ENCODE measurements at places on chromosomes 3 and 15.

DNA sequence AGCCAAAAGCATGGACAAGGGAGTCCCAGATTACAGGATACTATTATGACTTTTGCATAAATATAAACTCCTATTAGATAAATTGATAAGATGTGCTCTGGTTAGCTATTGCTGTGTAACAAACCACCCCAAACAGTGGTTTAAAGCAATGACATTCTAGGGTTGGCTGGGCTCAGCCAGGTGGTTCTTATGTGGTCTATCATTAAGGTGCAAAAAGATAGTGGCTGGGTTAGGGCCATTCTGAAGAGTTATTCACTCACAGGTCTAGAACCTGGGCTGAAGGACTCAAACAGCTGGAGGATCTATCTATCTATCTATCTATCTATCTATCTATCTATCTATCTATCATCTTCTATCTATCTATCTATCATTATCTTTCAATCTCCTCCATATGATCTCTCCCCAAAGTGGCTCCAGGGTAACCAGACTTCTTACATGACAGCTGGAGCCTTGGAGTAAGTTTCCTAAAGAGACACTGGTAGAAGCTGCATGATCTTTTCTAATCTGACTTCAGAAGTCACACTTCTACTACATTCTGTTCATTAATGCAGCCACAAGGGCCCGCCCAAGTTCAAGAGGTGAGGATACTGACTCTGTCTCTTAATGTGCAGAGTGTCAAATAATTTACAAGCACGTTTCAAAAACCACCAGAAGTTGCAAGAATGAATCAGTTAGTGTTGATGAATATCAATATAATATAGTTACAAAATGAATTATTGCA lies 74.9 kb upstream of the XCR1 start:
- DNase-seq: no peak

- DNase-seq: no peak
Measured at GRCh38 chr3:10907262-10907661, 85.3 kb upstream of the SLC6A1 start.

DNA sequence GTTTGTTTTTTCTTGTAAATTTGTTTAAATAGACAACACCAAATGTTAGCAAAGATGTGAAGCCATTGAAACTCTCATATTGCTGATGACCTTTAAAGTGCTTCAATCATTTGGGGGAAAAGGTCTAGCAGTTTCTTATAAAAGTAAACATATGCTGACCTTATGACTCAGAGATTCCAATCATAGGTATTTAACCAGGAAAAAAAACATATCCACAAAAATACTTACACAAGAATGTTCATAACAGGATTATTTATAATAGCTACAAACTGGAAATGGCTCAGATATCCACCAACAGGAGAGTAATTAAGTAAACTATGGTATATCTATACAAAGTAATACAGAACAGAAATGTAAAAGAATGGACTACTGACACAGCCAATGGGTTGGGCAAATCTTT lies 27.1 kb upstream of the RORA start:
- no peak for DNase-seq

DNA sequence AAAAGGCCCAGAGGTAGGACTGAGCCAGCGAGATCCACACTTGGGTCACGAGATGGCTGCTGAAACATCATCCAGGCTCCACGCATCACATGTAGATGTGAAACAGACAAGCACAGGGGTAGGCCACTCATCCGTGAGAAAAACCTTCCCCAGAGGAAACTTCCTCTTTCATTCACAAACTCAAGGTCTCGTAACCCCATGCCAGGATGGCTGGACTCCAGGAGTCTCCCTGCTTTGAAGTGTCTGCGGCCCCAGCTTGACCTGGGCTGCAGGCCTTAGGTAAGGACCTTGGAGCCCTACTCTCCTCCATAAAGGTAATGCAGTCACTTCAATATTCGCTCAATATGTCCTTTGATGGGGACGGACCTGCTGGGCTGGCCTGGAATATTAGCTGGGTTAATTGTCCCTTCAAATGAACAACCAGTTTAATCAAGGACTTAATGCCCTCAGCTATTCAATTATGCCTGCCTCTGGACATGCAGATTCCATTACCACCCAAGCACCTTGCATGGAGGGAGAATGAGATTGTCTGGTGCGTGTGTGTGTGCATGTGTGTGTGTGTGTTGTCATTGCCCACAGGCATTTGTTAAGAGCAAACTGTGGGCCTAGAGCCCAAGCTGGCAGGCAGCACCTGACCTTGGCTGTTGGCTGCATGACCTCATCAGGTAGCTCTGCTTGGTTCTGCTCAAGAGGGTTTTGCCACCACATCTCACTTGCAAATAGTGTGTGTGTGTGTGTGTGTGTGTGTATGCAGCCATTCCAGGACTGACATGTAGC lies 186.9 kb upstream of the TLE3 start:
- DNase-seq: no peak

DNA sequence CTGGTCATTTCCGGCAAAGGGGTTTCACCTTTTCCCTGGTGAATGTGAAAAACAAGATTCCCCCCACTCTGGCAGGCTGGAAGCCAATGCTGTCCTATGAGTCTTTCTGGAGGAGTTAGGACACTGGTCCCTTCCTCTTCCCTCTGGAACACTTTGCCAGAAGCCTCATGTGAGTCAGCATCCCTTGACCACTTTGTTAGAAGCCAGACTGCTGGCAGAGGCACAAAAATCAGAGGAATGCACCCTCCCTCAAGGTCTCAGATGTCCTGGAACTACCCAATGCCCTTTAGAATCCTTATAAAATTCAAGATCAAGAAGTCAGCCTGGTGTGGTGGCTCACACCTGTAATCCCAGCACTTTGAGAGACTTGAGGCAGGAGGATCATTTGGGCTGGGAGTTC lies 26.6 kb downstream of the ITGB5 start:
- DNase-seq: no peak

DNA sequence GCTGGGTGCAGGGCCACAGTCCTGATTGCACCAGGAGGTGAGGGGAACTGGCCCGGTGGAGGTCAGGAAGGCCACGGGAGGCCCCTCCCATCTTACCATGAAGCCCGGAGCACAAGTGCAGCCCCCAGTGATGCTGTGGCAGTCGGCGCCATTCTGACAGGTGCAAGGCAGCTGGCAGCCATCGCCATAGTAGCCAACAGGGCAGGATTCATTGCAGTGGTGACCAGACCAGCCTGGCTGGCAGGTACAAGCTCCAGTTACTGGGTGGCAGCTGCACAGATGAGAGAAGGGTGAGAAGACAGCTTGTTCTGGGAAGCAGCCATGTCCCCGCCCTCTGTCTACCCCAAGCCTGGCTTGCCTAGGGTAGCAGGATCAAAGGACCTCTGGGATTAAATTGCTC lies 88.2 kb downstream of the RAB11A start:
- no peak for DNase-seq

DNA sequence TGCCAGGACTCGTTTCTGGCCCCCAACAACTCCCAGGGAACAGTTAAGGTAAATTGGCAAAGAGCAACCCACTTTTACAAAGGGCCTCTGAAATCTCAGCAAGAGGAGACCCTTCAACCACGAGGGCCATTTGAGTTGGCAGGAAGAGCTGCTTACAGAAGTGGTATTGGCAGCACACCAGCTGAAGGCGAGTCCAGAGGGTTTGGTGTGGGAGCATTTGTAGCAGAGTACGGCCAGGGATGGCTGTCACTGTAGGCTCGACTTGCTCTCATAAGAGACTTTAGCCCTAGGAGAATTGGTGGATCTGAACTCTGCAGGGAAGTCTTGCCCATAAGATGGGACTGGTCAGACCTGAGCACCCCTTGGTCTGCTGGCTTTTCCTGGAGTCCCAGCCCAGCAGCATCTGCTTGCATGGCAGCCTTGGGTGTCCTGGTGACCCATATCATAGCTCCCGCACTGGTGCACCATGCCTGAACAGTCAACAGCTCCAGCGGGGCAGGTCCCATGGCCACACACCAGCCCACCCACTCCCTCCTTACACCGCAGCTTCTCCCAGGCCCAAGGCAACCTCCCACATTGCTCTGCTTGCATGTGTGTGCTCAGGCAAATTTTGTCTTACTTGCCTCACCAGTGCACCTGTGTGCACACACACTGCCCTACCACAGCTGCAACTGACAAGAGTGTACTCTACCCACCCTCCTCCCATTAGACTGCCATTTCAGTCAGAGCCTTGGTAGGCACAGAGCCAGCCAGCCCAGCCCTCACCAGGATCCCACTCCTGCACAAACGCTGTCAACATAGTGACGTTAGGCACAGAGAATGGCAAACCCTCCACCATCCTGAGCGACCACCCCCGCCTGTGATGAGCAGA lies 861.6 kb upstream of the DPPA4 start:
- DNase-seq: no peak

DNA sequence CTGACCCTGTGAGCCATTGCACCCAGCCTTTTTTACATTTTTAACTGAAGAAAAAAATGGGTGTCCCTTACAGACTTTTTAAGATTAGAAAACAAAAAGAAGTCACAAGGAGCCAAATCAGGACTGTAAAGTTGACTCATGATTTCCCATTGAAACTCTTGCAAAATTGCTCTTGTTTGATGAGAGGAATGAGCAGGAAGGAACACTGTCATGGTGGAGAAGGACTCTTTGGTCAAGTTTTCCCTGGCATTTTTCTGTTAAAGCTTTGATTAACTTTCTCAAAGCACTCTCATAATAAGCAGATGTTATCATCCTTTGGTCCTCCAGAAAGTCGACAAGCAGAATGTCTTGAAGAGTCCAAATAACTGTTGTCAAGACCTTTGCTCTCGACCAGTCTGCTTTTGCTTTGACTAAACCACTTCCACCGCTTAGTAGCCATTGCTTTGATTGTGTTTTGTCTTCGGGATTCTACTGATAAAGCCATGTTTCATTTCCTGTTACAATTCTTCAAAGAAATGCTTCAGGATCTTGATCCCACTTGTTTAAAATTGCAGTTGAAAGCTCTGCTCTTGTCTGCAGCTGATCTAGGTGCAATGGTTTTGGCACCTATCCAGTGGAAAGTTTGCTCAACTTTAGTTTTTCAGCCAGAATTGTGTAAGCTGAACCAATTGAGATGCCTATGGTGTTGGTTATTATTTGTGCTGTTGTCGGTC lies 369.4 kb downstream of the MAGI1 start:
- DNase-seq: no peak

DNA sequence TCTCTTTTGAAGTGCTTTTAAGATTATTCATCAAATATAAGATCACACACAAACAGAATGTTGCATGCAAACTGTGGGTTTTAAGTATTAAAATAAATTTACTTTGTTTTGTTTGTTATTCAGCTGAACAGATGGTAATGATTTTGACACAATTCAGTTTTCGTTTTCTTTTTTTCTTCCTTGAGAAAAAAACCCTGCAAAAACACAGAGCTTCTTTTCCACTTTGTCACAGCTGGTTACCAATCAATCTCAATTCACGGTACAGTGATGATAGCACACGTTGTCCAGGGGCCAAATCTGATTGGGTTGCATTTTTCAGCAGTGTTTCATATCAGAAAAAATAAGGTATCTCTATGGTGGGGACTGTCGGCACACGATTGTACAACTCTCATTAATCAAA lies 473.6 kb downstream of the ROBO2 start:
- DNase-seq: no peak

- DNase-seq: no peak
Measured at GRCh38 chr15:95409626-95410310, 920.7 kb upstream of the NR2F2 start.

DNA sequence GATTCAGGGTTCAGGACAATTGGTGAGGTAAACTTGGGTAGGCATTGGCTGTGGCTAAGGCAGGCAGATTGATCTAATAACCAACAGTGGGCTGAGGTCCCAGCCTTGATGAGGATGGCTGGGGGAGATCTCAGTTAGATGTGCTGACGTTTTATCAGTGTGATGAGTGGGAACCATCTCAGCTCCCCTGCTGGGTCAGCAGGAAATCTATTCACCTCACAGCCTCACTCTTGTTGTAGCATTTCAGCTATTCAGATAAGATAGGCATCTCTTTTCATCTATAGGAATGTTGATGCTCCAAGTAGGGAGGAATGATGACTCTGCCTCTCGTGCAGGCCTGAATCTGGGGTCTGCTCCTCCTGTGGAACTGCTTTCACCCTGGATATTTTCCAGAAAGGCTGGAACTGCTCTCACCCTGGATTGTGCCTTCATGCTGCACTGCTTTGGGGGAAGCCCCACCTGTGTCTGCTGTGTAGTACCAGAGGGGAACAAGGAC lies 973.7 kb downstream of the NSUN3 start:
- no peak for DNase-seq

GRCh38 chr3:94089126-94089525 lies 26.3 kb downstream of the NSUN3 start:
- no peak for DNase-seq

GRCh38 chr3:18634461-18634860 lies 209.3 kb upstream of the SATB1 start:
- no peak for DNase-seq

DNA sequence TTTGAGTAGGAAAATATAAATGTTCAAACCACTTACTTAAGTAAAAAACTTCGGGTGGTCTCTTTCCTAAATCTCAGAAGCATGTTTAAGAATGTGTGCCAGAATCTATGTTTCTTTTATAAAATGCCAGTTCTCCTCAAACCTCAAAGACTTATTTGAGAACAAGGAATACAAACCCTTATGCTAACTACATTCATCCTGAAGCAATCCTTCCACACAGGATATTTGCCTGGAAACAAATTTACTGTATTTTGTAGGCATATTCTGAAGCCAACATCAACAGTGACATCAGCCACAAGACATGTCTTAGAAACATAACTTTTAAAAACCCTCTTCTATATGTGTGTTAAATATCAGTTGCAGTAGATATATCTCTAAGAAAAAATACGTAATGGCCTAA lies 1077.0 kb downstream of the ROBO1 start:
- no peak for DNase-seq

DNA sequence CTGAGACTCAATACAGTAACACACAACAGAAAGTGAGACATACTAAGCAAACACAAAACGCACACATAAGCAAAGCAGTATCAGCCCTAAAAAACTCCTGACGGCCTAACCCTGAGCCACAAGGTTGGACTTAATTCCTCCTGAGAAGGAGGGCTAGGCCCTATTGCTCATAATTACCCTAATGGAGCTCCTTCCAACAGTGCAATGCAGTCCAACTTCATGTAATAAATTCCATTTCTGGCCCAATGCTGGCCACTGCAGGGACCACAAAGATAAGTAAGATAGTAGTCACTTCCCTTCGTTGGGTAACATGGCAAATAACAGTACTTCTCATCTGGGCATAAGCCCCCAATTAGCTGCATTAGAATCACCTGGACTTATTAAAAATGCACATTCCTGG lies 4.2 kb downstream of the VPS39 start:
- no peak for DNase-seq

GRCh38 chr3:52527732-52528585 lies 5.7 kb downstream of the NT5DC2 start:
- DNase-seq: no peak

- no peak for DNase-seq
Measured at GRCh38 chr3:148903022-148903442, 37.9 kb downstream of the CPA3 start.

- no peak for DNase-seq
Measured at GRCh38 chr3:175378348-175378747, 519.2 kb downstream of the NAALADL2 start.
